ENCODE measurements at places on chromosomes 1 and 21.

GRCh38 chr1:109959974-109960744 lies 24.4 kb upstream of the AHCYL1 start:
- no peak for DNase-seq

DNA sequence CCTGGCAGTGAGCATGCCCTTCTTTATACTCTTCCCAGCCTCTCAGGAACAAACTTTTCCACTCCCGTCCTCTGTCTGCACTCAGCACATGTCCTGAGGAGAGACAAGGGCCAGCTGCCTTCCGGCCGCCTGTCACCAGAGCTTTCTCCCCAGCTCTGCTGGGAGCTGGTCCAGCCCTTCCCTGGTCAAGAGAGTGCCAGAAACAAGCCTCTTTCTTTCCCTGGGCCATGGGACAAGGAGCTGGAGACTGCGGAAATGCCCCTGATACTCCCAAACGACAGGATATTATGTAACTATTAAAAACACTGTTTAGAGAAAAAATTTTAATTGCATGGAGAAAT lies 10.4 kb downstream of the LAMB3 start:
- peak; percentile 92 for DNase-seq

GRCh38 chr1:16204216-16204615 lies 8.2 kb downstream of the ARHGEF19 start:
- DNase-seq, result no peak

DNA sequence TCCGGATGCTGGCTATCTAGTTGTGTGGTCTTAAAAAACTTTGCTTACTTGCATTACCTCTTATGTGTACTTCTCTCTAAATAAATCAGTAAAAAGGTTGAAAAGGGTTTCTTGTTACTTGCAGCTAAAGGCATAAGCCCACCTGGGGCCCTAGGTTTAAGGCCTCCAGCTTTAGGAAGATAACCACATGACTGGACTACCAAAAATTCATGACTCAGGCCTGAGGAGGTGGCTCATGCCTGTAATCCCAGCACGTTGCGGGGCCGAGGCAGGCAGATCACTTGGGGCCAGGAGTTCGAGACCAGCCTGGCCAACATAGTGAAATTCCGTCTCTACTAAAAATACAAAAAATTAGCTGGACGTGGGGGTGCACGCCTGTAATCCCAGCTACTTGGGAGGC lies 142.9 kb downstream of the APP start:
- DNase-seq, result no peak

DNA sequence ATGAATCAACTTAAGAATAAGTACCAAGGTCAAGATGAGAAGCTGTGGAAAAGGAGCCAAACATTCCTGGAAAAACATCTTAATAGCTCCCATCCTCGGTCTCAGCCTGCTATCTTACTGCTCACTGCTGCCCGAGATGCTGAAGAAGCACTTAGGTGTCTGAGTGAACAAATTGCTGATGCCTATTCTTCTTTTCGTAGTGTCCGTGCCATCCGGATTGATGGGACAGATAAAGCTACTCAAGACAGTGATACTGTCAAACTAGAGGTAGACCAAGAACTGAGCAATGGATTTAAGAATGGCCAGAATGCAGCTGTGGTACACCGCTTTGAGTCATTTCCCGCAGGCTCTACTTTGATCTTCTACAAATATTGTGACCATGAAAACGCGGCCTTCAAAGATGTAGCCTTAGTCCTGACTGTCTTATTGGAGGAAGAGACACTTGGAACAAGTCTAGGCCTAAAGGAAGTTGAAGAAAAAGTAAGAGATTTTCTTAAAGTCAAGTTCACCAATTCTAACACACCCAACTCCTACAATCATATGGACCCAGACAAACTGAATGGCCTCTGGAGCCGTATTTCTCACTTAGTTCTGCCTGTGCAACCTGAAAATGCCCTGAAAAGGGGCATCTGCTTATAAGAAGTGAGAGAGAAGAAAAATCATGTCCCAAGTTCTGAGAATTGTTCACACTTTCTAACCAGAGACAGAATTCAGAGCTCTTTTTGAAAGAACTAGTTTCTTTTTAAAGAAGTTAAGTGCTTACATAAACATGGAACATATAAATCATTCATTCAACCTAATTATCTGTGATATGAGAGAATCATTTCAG lies 35.7 kb downstream of the TOR1AIP1 start:
- DNase-seq, result no peak

- DNase-seq, result no peak
These were observed 44.2 kb upstream of the EXOSC10 start for GRCh38 chr1:11143907-11144306.

GRCh38 chr1:224273641-224274040 lies 56.3 kb downstream of the NVL start:
- no peak for DNase-seq

- no peak for DNase-seq
These were observed 64.7 kb downstream of the VPS26C start for GRCh38 chr21:37202221-37203110.

DNA sequence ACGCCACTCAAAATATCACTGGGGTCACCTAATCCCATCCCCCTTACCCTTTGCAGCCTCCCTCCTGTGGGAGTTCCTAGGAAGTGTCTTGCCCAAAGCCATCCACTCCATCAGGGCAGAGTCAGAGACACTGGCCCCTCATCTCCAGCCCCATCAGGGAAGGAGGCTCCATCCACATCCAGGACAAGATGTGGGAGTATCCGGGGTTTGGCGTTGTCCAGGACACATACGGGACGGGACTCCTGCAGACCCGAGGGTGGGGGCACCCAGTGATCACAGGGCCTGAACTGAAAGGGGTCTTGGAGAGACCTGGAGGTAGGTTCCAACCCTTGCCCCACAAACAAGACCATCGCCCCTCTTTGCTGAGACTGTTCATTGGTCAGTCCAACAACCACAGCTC lies 348.2 kb downstream of the MATN1 start:
- no peak for DNase-seq

DNA sequence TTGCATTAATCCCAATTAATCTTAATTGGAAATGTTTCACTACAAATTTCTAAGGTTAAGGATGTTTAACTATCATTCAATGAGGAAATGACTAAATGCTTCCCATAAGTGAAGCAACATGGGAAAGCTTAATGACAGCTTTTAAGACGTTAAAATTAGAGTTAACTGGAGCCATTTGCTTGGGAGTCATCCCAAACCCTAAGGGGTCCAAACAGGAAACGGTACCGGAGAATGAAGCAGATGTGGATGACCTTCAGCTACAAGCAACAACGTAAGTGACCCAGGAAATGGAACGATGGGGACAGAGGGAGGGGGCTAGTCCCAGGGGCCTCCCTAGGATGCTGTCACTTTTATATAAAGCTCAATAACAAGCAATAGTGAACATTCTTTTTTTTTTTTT lies 62.2 kb downstream of the CAPZB start:
- no peak for DNase-seq

GRCh38 chr1:168811176-168811575 lies 82.2 kb upstream of the DPT start:
- DNase-seq, result no peak

GRCh38 chr1:208010487-208011071 lies 99.7 kb upstream of the CD34 start:
- no peak for DNase-seq

All from Ammon's horn (tissue), 1 donor.